ENCODE measurements at places on chromosomes 13 and 19. TPM values are rescaled to one million over a fixed set of nuclear protein-coding genes. Genes with fewer than 3 reads are reported as not detected.

- DNase-seq: no peak
Measured at GRCh38 chr13:34241332-34241731, 423.4 kb downstream of the RFC3 start.

GRCh38 chr13:45851171-45851921 lies at the start of gene SIAH3:
Gene SIAH3, minus strand, starts transcription at chr13:45851753. Its CDS starts 124 bp downstream, at chr13:45851629.
- DNase-seq: no peak

- DNase-seq: no peak
Measured at GRCh38 chr19:51331193-51331592, 10.7 kb downstream of the VSIG10L start.

GRCh38 chr19:6429419-6430221 lies 3.9 kb downstream of the SLC25A41 start:
- no peak for DNase-seq

The CEACAM8 gene
- not detected for total RNA-seq

DNA sequence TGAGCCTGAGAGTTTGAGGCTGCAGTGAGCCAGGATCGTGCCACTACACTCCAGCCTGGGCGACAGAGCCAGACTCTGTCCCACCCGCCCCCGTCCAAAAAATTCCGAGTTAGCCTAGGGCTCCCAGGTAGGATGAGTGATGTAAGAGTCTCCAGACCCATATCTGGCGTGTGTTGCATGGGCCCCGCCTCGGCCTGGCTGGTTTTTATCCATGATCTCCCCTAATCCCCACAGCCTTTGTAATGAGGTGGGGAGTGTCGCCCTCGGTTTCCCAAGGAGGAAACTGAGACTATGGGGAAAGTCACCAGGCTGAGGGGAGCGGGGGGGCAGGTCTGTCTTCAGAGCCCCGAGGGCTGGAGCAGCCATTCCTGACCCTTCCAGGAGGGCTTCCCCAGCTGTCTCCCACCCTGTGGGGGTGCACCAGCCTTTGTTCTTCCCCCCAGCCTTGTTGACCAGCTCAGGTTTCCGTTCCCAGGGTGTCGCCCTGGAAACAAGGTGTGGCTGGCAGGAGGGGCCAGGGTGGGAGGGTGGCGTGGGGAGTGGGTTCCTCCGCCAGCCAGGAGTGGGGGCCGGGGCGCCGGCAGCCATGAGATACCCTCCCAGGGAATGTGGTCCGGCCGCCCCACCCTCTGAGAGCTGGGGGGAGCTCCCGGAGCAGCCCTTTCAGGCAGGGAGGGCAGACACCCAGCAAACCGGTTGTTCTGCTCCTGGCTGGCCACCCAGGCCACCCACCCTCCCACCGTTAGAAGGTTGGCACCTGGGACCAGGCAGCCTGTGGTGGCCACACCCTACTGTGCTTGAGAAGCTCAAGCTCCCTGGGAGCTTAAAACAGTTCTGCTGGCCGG lies 11.5 kb downstream of the MYH14 start:
- peak; percentile 92 for DNase-seq

DNA sequence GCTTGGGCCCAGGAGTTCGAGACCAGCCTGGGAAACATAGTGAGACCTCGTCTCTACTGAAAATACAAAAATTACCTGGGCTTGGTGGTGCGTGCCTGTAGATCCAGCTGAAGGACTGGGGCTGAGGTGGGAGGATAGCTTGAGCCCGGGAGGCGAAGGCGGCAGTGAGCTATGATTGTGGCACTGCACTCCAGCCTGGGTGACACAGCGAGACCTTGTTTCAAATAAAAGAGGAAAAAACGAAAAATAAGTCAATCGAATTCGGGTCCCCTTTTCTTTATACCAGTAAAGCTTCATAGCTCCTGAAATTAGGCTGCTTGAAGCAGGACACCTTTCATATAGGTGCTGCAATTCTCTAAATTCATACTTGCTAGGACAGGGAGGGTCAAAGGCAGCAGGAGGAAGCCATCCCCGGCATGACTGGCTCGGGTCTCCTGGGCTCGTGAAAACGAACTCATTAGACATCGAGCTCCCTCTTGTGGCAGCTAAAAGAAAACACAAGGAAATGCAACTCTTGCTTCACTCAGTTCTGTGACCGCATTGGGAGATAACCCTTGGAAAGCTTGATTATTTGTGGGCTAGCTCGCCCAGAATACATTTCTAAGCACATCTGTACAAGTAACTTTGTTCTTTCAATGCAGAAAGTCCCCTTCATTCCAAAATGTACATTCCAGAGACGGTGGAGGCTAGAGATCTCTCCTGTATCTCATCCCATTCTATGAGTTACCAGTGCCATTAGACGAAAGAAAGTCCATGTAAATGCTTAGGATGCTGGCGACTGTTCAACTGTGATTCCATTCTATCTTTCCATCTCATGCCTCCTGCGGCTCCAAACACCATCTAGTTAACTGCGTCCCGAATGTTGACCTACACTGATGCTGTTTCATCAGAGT lies 16.8 kb downstream of the FPR2 start:
- DNase-seq: peak; percentile 62

Measured in prostate gland (tissue), 2 donors.